ENCODE measurements at places on chromosomes 1 and 21.

DNA sequence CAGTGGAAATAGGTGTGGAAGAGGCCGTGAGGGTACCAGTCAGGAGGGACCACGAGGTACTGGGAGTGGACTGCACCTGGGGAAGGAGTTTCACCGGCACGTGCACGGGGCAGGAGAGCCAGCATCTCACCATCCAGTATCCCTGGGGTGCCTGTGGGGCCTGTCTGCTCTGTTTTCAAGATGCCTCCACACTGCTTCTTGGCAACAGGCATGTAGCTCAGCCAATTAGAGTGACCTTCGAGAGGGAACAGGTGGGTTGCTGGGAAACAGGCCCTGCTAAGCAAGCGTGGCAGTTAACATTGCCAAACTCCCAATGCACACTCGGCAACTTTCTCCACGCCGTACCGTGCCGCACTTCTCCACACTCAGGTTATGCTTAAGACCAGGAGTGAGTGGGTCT lies 17.7 kb downstream of the KCNC4 start:
- no peak for DNase-seq

GRCh38 chr1:76238094-76238628 lies 163.6 kb downstream of the ST6GALNAC3 start:
- DNase-seq = no peak

DNA sequence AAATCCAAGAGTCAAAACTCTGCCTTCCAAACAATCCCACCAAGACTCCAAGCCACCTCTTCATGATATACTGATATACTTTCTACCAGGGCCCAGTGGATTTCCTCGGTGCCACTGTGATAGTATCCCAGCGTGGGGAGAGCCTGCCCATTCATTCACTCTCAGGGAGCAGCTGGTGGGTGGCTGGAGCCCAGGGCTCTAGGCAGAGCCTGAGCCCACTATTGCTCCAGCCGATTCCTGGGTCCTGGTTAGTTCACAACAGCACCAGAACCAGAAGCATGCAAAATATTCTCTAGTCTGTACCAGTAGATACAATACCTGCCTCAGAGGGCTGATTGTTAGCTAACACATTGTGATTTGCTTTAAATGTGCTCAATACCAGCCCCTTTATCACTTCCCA lies 831 bp downstream of the CSRP1 start:
- DNase-seq = no peak

DNA sequence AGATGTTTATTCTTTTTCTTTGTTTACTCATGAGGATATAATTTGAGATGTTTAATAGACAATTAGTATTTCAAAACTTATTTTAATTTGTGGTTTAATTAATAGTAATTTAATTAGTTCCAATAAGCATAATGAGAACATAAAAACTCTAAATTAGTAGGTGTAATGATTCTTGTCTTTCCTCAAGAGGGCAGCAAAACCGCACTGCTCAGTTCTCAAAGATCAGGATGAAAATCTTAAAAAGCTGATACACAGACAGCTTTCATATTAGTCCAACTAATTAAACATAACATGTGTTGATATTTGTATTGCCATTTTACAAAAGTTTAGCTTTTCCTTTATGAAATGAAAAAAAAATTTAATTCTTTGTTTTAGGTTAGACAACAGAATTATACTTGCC lies 106.7 kb upstream of the C21orf91 start:
- DNase-seq = no peak

GRCh38 chr1:94339206-94339927 lies 78.8 kb upstream of the ABCD3 start:
- DNase-seq = no peak

- no peak for DNase-seq
These were observed 95.5 kb upstream of the B3GALT2 start for GRCh38 chr1:193281894-193282293.

GRCh38 chr21:45319461-45320211 lies 31.9 kb upstream of the POFUT2 start:
- DNase-seq = no peak

- DNase-seq = no peak
These were observed 2.4 kb upstream of the C1orf159 start for GRCh38 chr1:1118011-1118875.

GRCh38 chr1:27399251-27400025 lies 7.0 kb downstream of the GPR3 start:
- DNase-seq = no peak

DNA sequence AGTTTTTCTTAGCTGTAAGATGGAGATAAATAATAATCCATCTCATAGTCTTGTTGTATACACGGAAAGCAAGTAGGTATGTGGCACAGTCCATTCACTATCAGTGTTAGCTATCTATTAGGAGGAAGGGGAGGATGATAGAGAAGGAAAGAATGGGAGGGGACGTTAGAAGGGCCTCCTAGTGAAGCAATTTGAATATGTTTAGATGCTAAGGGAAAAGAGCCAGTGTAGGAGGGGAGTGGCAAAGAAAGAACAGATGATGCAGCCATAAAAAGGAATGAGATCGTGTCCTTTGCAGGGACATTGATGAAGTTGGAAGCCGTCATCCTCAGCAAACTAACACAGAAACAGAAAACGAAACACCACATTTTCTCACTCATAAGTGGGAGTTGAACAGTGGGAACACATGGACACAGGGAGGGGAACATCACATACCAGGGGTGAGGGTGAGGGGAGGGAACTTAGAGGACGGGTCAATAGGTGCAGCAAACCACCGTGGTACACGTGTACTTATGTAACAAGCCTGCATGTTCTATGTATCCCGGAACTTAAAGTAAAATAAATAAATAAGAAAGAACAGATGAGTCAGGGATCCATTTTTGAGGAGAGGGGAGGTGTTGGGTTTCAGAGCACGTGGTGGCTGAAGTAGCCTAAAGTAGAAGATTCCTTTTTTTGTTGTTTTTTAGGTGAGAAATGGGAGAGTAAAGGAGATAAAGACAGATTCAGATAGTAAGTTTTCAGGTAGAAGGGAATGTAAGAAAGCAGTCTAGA lies 124.1 kb downstream of the POU2F1 start:
- DNase-seq = no peak

- no peak for DNase-seq
These were observed 45.0 kb upstream of the SLC35F3 start for GRCh38 chr1:233859446-233859845.

- no peak for DNase-seq
These were observed 490.1 kb downstream of the NEGR1 start for GRCh38 chr1:71792264-71792663.

- DNase-seq = no peak
These were observed 44.6 kb downstream of the MAN1C1 start for GRCh38 chr1:25661043-25661815.

GRCh38 chr21:17671733-17672132 lies 59.0 kb upstream of the BTG3 start:
- no peak for DNase-seq

DNA sequence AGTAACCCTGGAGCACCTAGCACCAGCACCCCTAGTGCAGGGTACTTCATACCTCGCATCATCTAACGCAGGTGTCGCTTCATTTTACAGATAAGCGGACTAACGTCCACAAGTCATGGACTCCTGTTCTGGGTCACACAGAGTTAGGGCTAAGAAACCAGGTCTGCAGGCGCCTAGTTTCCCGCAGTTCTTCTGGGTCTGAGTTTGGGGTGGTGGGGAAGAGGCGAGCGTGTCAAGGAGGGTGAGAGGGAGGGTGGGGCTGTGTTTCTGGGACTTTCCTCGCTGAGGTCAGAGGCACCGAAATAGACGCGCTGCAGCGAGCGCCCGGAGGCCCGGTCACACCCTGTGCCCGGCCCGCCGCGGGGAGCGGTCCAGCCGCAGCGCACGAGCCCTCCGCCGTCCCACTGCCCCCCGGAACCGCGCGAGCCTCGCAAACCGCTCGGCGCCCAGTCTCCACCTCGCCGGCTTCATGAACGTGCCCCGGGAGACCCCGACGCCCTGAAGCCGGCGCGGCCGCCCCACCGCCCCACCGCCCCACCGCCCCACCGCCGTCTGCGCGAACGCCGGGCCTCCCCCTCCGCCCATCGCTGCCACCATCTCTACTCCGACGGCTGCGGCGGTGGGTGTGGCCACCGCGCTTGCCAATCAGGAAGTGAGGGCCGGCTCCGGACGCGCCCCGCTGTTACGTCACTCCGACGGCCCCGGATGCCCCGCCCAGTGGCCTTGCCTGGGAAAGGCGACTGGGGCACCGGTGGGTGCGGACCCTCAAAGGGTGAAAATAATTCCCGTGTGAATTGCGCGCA lies 12.3 kb downstream of the IFI6 start:
- DNase-seq = peak; percentile 49

DNA sequence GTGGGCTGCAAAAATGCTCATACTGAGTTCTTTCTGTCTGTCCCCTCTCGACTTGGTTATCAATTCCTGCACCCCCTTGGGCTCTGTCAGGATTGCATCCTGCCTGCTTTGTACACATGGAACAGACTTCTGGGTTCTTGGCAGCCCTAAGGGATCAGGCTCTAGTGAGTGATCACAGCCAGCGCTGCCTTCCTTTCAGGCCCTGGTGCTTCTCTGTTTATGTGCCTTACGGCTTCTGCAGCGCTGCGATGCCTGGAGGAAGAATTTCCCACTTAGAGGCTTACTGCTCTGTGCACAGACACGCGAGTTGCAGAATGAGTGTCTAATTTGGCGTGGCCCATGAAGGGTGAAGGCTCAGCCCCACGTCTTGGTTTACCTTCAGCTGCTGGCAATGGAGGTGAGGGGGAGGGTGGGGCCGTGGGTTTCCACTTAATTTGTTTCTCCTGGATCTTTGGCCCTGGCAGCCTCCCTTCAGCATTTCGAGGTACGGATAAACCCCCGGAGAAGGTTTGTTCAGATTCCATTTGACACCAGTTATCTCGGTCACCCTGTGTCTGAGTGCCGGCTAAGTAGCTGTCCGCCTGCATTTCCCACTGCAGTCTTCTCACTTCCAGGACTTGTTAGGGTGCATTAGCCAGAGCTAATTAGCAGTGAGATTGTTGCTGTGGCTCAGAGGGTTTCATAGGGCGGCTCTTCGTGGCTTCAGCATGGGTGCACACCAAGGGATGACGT lies 227.3 kb downstream of the DYRK1A start:
- no peak for DNase-seq
